ENCODE measurements at places on chromosomes 12 and 14. TPM values are rescaled to one million over a fixed set of nuclear protein-coding genes. Genes with fewer than 3 reads are reported as not detected.

The TMPRSS12 gene
- total RNA-seq = not detected

GRCh38 chr14:19800282-19801117 is 3.1 kb upstream of the OR4N2 start:
- DNase-seq = no peak

The FAIM2 gene
- total RNA-seq = 13.0 TPM

The KRT79 gene
- not detected for total RNA-seq

DNA sequence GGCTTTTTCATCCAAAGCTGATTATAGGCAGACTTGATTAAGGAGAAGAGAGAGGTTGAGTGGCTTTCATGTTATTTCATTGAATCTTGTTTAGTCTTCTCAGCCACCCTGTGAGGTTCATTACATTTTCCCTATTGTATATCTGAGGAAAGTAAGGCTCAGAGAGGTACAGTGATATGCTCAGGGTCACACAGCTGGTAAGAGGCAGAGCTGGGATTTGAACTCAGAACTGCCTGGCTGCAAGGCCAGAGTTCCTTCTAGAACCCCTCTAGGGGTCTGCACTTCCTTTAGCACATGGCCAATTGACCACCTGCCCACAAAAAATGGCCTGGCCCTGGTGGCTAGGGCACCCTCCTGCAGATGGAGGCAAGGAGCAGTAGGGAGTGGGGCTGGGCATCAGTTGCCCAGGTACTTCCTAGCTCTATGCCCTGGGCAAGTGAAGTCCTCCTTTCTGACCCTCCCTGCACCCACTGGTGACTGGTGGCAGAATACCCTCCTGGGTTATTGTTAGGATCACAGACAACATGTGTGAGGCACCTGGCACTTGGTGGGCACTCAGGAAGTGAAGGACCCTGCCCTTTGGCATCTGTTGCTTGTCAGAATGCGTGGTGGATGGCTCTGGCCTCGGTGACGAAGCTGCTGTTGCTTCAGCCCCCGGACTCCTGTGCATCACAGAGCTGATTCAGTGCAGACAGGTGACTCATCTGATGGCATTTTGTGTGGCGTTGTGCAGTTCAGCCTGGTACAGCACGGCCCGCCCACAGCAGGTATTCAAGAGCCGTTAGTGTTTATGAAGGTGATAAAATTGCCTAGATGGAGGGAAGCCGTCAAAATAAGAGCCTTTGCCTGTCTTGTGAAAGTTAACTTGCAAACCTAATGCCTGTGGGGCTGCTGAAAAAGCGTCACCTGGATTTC is 115.8 kb downstream of the SLC25A47 start:
- DNase-seq = peak; percentile 82

DNA sequence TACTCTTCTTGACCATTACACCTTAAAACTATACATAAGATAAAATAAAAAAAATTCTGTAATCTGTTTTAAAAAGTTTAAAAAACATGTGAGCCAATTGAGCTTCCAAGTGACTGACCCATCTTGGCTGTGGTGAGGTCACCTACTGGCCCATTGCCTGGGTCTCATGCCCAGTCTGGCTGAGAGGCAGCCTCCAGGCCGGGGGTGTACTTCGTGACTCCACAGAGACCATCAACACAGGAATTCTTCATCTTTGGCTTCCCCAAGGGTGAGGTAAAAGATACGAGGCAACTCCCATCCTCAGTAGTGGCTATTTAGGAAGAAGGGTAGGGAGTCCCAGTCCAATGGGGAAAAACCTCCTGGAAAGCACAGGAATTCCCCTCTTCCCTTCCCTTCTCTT is 113.2 kb downstream of the APAF1 start:
- DNase-seq = no peak

- peak; percentile 12 for DNase-seq
Observed at GRCh38 chr12:23008623-23009022, 383.7 kb downstream of the ETNK1 start.

The MAP3K9 gene
- 9.9 TPM for total RNA-seq

GRCh38 chr12:17680220-17680619 is 409.8 kb downstream of the RERGL start:
- DNase-seq = no peak

GRCh38 chr14:76348898-76349297 is 27.0 kb upstream of the ESRRB start:
- no peak for DNase-seq

The TESPA1 gene
- 4.1 TPM for total RNA-seq

The TAMALIN gene
- 23.9 TPM for total RNA-seq

GRCh38 chr12:60684988-60685655 is 1089.3 kb downstream of the SLC16A7 start:
- no peak for DNase-seq

- DNase-seq = no peak
Observed at GRCh38 chr12:49873361-49873934, 30.3 kb downstream of the FAIM2 start.

DNA sequence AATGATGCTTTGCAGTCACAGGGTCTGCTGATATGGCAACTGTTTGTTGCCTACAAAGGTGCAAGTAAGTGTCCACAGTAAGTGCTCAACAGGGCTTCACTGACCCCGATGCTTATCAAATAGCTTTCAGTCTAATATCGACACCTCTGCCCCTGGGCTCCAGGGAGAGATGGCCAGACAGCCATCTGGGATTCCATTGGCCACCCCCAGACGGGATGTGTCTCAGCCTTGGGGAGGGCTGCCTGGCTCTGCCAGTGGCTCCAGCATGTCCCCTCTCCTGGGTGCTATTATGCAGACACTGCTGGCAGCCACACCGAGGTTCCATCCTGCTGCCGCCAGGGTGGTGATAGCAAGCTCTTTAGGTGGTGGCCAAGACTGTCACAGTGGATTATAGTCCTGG is 57.4 kb downstream of the DGLUCY start:
- DNase-seq = no peak

The PROX2 gene
- total RNA-seq = 0.06 TPM

The LTBR gene
- 180 TPM for total RNA-seq

GRCh38 chr12:71063087-71063486 is 94.7 kb downstream of the TSPAN8 start:
- no peak for DNase-seq

GRCh38 chr14:96176811-96177211 is 27.8 kb upstream of the BDKRB2 start:
- peak; percentile 45 for DNase-seq

The PTPN21 gene
- 33.7 TPM for total RNA-seq

The LBHD2 gene
- 0.60 TPM for total RNA-seq

- DNase-seq = no peak
Observed at GRCh38 chr12:68490476-68490875, 120.2 kb upstream of the RAP1B start.

GRCh38 chr12:54389134-54389508 is 4.6 kb upstream of the ZNF385A start:
- no peak for DNase-seq

GRCh38 chr12:106389151-106389550 is 31.6 kb downstream of the POLR3B start:
- DNase-seq = no peak

The PEBP1 gene
- 246 TPM for total RNA-seq

The CISTR gene
- total RNA-seq = not detected

The MYH6 gene
- not detected for total RNA-seq

The OR4E2 gene
- not detected for total RNA-seq

DNA sequence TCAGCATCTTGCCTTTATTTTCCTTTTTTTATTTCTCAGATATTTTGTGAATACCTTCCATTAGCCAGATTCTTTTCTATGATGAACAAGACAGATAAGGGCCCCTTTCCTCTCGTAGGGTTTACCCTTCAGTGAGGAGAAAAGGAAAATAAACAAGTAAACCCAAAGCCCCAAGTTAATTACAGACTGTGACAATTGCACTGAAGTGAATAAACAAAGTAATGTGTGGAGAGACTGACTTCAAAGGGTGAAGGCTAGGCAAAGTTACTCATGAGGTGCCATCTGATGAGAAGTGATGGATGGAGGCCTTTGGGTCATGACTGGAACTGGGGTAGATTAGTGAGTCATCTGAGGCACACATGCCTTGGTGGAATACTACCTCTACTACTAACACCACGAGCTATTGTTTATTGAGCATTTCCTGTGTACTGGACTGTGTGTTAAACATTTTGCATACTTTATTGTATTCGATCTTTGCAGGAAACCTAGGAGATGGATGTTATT is 143.4 kb upstream of the PRICKLE1 start:
- DNase-seq = no peak
